GM04503 (cell line): ENCODE measurements at places on chromosomes 2 and 18.

GRCh38 chr18:35192415-35192814 is 48.4 kb upstream of the ZNF397 start:
- DNase-seq: no peak

DNA sequence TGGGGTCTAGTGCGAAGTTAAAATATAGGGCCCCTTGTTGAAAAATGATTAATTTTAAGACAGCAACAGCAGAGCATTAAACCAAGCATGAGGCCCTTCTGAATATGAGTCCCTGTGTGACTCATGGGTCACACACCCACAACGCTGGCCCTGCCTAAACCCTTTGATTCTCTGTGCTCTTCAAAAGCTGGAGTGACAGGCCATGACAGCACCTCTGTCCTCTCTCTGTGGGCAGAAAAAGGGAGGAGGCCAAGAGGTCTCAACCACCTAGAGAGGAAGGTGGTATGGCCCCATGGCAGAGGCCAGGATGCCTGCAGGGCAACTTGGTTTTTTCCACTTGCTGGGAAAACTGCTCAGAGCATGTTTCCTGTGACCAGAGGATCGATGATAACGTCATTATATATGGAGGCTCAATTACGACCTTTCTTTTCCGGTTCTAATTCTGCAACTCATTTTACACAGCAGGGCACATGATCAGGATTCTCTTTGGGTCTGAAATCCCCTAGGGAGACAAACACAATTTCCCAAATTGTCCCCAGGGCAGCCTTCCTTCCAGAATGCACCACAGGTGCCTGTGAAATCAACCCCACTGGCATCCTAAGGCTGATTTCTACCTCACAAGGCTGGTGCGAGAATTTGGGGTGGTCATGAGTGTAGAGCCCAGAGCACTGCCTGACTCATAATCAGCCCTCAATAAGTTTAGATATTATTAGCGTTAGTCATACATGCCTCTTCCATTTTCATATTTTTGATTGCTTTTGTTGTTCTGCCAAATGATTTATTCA is 102.0 kb upstream of the PPP1CB start:
- DNase-seq: no peak

DNA sequence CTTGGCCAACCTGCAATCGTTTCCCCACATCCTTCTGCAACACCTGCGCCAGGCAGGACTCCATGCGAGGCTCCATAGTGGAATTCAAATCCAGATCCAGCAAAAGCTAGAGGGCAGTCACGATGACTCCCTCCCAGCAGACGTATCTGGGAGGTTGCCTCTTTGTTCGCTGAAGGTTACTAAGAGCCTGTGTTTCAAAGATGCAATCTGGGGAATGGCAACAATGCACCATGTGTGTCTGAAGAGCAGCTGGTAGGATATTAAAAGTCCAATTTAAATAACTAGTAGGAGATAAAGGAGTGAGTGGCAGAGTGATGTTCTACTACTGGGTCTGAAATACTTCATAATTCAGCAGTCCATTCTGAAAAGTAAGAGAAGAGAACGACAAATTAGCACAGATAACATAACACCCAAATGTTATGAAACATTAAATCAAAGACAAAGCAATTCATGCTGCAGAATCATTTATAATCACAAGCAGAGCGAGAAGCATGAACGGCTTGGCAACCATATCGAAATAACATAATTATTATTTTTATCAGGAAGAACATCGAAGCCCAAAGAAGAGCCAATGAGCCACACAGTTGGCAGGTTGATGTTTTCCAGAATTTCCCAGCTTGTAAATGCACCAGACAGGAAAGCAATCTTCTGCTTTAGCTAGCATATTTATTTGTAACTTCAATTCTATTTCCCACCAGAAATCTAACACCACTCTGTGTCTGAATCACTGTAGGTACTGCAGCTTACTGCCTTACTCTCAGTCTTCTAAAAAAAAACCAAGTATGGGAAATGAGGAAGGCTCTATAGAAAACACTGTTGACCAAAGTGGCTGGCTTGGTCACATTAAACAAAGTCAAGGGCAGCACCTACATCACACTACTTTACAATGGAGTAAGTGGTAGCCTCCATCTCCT is 43.2 kb downstream of the CLASP1 start:
- no peak for DNase-seq

DNA sequence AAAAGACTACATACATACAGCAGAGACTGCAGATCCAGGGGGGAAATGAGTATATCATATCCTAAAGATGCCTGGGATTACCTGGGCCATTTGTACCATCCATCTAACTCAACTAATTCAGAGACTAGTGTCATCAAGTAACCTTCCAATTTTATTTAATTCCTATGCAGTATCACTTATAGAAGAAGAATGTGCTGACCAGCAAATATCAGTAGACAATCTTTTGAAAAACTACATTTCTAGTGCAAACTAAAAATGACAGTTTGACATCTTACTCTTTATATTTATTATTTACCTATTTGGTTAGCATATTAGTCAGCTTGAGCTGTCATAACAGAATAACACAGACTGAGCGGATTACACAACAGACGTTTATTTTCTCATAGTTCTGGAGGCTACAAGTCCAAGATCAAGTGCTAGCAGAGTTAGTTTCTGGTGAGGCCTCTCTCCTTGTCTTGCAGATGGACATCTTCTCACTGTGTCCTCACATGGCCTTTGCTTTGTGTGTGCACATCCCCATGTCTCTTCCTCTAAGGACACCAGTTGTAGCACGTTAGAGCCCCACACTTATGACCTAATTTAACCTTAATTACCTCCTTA is 47.0 kb downstream of the NCKAP5 start:
- DNase-seq: no peak

DNA sequence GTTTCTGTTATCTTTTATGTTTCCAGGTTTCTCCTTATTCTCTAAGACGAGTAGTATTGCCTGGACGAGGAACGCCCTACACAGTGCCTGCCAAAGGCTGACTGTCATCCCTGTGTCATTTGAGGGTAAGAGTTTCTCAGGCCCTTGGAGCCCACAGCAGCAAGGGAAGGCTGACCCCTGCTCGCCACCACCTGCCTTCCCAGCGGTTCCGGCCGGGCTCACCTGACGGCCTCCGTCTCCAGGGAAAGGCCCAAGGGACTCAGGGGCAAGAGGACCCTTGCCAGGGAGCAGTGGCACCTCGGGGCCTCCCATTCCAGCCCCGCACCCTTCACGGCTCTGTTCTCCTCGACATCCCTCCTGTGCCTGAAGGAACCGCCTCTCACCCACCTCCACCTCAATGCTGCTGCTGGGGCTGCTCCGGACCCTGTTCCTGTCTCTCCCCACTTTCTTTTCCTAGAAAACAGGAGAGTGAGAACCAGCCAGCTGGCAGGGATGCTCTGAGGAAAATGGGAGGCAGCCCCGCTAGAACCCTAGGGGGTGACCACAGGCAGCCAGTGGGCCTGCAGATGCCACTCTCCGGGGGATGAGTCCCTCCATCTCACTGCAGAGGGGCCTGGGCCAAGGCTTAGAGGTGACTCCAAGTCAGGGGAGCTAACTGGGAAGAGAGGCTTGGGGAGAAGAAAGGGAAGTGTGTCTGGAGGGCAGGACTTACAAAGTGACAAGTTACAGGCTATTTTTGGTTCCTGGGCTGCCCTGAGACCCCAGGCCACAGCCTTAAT is 1.9 kb downstream of the LIMS2 start:
- no peak for DNase-seq

DNA sequence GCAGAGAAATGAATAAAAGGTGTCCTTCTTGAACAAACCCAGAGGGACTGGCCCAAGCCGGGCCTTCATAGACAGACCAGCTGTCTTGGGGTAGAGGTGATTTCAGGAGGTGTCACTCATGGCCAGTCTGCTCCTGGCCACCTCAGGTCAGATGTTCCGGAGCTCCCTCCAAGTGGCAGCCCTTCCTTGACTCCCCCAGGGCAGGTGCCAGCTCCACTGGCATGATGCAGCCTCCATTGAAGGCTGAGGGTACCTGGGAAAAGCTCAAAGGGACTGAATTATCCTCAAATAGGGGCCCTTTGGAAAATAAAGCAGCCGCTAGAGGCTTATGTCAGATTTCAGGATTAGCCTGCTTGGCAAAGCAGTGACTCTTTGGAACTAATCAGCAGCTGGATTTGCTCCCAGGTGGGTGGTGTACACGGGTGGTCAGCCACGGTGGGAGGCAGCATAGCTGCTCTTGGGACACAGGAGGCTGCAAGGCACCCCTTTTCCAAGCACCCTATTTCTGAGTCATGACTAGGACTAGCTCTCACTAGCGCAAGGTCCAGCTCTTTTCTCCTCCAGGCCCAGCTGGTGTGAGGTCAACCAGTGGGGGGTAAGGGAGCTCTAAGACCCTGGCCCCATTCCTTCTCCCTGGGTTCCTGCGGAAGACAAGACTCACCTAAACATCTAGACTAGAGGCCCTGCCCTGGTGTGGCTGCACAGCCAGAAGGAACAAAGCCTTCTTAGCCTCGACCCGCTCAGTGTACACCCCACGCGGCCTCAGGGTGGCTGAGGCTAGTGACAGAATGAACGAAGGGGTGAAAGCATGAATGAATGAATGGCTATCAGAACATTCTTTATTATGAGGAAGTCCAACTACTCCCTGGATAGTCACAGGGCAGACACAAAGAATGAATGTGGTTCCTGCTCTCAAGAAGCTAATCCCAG is 29.3 kb downstream of the HS1BP3 start:
- no peak for DNase-seq
